ENCODE measurements at places on chromosomes 13 and 19.
A peak's percentile ranks its signal among the peaks of the same experiment; 100 is the strongest.

DNA sequence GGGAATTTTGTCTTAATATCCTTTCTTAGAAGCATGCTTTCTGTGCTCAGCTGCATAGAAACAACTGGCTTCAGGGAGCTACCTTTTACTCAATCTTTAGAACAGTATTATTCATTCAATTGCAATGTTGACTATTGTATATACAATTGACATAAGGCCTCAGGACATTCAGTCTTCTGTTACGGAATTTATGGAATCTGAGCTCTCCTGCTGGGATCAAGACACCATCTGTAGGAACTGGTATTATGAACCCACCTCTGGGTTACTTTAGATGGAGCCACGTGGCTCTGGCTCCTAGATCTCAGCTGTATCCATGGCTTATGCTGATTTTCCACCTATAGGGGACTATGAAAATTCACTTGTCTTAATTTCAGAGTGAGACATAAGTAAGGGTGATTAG, 716.2 kb upstream of the GPC6 start:
- no peak for DNase-seq

DNA sequence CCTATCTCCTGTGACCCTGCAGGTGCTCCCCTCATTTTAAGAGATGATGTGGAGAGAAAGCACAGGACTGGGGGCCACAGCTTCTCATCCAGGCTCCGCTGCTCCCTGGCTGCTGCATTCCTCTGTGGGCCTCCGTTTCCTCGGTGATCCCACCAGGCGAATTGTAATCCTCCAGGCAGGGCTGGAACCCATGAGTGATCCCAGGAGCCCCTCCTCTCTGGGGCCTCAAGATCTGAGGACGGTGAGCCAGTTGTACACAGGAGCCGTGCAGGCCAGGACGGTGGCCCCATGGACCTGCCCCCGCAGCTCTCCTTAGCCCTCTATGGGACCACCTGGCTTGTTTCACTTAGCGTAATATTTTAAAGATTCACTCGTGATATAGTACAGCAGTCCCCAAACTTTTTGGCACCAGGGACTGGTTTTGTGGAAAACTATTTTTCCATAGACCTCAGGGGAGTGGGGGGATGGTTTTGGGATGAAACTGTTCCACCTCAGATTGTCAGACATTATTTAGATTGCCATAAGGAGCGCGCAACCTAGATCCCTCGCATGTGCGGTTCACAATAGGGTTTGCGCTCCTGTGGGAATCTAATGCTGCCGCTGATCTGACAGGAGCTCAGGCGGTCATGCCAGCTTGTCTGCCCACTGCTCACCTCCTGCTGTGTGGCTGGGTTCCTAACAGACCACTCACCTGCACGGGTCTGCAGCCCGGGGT, 5.6 kb downstream of the FFAR3 start:
- DNase-seq = no peak

- no peak for DNase-seq
Observed at GRCh38 chr13:113146750-113147149, 11.7 kb upstream of the PROZ start.

DNA sequence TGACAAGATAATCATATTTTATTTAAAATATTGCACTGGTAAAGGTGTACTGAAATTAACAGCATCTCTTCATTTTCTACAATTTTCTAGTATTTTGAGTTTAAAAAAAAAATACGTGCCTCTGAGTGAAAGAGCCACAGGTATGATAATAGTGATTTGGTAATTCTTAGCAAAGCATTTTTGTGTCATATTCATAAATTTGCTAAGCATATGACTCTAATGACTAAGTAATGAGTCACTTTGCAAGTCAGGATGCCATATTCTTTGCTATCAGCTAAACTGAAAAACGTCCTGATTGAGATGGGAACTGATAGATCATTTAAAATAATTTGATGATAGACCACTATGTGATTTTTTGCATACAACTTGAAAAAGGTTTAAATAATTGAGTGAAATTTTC, 136.1 kb upstream of the IRS2 start:
- DNase-seq = no peak

DNA sequence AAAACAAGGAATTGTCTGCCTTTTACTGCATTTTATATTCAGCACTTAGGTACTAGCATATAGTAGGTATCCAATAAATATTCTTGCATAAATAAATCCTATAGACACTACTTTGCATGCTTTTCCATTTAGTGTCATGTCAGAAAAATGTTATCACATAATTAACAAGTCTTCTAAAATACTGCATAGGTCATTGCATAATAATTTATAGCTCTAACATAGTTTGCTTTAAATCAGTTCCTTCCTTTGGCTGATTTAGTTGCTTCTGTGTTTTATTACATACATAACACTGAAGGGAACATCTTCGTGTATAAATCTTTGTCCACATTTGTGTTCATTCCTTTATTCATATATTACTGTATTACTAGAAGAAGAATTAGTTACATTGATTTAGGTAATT, 36.2 kb downstream of the WASF3 start:
- no peak for DNase-seq

- DNase-seq = peak; percentile 34
Observed at GRCh38 chr19:12994701-12995595, at the start of gene NFIX. NFIX (plus strand) TSS chr19:12995475; CDS start chr19:12995838, 363 bp downstream.

- DNase-seq = no peak
Observed at GRCh38 chr13:79678100-79678499, 197.1 kb downstream of the NDFIP2 start.

GRCh38 chr13:35714121-35714520, 237.6 kb upstream of the MAB21L1 start:
- DNase-seq = no peak

- DNase-seq = no peak
Observed at GRCh38 chr13:21709697-21710096, 38.8 kb downstream of the FGF9 start.
